NCI-H1930 (cell line): ENCODE measurements at places on chromosomes 5 and 9.

DNA sequence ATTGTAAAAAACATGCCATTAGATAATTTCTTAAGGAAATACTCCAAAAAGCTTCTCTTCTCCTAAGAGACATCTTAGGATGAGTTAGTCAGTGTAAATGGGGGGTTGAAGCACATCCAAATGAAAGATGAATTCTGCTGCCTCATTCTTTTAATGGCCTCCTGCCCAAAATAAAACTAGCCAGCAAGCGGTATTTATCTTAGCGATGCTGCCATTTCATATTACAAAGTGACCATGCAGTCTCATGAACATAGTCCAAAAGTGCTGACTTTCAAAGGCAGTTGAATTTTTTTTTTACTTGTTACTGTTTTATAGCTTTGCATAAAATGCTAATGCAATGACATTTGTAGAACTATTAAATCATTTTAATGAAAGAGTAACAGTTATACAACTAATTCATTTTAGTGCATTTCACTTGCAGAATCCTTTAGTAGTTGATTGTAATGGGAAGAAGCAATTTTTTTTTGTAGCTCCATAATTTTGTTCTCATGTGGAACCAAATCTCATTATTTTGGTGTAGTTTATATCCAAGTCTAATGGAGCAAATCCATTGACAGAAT, 151.5 kb downstream of the CAVIN4 start:
- DNase-seq: no peak

GRCh38 chr5:18325431-18325830, 691.2 kb downstream of the TAF11L14 start:
- DNase-seq: no peak

DNA sequence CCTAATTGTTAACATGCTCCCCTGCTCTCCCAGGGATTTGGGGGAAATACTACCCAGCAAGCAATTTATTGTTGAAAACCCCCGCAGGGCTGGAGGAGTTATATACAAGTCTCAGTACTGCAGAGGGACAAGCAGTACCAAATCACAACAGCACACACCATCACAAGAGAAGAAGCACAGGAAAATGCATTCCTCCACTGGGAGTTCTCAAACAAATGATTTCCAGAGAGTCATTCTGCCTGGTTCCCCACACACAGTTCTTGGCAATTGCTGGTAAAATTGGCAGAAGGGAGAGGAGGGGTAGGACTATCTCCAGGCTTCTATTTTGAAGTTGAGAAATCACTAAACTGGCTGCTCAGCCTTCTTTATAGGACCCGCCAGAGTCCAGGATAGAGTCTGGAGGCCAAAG, 16.8 kb downstream of the SIL1 start:
- no peak for DNase-seq

DNA sequence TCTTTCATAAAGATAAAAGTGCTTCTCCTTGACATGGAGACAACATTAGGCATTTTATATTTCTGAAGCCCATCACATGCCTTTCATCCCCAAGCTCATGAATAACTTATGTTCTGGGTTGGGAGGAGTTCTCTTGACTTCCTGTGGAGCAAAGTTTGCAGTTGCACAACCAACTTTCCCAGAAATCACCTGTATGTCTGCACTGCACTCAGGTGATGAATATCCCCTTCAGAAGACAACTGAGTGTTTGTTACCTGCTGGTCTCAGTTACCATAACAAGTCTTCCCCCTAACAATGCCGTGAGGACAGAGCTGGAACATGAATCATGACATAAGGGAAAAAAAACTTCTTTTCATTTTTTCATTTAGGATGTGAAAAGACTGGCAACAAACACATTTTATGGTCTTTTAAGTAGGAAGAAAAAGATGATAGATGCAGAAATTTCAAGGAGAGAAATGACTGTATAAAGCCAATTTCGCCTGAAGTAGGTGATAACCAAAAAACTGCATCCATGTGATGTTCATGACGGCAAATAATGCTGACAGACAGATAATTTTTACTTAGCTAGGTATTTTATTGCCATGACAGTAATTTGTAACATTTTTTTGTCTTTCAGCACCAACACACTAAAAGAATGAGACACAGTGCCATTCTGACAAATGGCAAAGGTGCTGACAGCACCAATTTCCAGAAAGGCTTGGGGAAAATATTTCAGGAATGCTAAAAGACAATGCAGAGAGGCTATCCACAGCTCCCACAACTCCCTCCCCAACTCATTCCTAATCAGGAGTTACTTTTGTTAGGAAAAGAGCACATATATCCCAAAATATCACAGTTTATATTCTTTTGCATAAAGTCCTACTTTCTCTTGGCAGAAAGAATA, 656.3 kb downstream of the PRELID2 start:
- no peak for DNase-seq

GRCh38 chr9:99947395-99947794, 40.9 kb downstream of the STX17 start:
- no peak for DNase-seq
